ENCODE measurements at places on chromosomes 13 and 19. TPM values are rescaled to one million over a fixed set of nuclear protein-coding genes. Genes with fewer than 3 reads are reported as not detected.
A peak's percentile ranks its signal among the peaks of the same experiment; 100 is the strongest.

The ZNF865 gene
- 11.7 TPM for total RNA-seq

The CYP4F8 gene
- not detected for total RNA-seq

The BEST2 gene
- total RNA-seq = not detected

The LGI4 gene
- total RNA-seq = 0.25 TPM

The WDR87 gene
- not detected for total RNA-seq

The PALM gene
- 0.36 TPM for total RNA-seq

The URAD gene
- total RNA-seq = not detected

The SDHAF1 gene
- 22.8 TPM for total RNA-seq

- DNase-seq = peak; percentile 76
These were observed 28.0 kb upstream of the KBTBD7 start for GRCh38 chr13:41222259-41222852.

DNA sequence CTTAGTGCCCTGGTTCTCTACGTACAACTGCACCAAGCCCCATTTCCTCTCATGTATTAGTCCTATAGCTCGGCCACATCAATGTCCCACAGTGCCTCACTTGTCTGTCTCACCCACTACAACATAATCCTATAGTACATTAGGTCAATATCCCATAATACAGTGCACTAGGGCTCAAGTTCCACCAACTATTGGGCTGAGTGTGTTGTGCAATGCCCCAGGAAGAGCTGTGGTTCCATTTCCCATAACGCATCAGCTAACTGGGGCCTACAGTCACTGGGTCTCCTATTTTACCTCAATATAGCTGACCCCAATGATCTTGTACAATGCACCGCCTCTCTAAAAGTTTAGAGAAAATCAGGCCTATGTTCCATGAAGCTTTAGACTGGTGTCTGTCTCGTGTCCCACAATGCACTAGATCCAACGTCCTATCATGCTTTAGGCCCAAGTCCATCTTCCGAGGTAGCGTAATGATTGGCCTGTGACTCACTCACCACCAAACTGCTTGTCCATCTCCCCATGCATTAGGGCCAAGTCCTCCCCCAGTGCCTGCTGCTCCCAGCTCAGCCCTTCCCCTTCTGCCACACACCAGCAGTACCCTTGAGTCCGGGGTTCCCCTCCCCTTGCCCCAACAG, 21.8 kb downstream of the TSKS start:
- DNase-seq = no peak

DNA sequence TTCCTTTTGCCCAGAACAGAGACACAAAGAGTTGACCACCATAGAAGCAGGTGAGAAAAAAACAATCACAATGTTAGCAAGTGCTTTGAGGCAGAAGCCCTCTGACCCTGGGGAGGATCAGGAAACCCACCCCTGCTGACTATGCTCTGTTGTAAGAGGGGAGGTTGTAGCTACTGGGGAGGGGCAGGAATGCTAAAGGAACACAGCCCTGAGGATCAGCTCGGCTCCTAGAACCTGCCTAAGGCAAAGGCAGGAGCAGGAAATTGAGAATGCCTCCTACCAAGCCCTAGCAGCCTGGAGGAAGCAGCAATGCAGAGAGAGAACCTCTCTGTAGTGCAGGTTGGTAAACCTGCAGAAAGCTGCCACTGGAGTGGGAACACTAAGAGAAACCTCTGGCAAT, 624.0 kb upstream of the KLF12 start:
- no peak for DNase-seq

GRCh38 chr19:33191501-33191900, 2.6 kb upstream of the LRP3 start:
- no peak for DNase-seq

- no peak for DNase-seq
These were observed 42.6 kb downstream of the FGF14 start for GRCh38 chr13:102359264-102359663.

GRCh38 chr19:5070930-5071329, 102.0 kb downstream of the KDM4B start:
- no peak for DNase-seq

- no peak for DNase-seq
These were observed 10.6 kb downstream of the CD70 start for GRCh38 chr19:6580313-6580712.

GRCh38 chr19:29962793-29963192, 20.8 kb downstream of the URI1 start:
- no peak for DNase-seq

DNA sequence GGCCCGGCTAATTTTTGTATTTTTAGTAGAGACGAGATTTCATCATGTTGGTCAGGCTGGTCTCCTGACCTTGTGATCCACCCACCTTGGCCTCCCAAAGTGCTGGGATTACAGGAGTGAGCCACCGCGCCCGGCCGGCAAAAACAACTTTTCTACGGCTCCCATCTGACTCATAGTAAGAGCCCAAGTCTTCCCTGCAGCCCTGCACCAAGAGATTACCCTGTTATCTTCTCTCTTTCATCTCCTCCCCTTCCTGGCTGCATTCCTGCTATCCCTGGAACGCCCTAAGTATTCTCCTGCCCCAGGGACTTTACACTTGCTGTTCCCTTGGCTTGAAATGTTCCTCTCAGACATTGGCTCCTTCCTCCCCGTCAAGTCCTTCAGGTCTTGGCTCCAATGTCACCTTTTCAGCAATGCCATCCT, 6.6 kb downstream of the AP2S1 start:
- no peak for DNase-seq

DNA sequence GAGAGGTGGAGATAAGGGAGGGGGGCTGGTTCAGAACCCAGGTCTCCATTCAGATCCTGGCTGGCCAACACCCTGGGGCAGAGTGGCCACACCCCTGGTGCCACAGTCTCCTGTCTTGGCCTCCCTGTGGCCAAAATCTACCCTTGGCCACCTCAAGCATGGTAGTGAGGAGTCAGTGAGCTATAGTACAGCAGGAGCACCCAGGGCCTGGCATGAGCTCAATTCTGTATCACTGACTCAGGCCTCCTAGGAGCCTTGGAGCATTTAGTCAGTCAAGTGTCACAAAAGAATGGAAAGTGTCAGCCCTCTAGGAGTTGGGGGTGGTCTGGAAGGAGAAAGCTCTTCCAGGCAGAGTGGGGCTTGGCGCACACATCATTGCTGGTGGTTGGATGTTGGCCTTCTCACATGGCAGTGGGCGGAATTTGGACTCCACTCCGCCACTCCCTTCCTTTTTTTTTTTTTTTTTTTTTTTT, 6.6 kb upstream of the CD79A start:
- peak; percentile 56 for DNase-seq

GRCh38 chr19:42394751-42395150, 4.7 kb upstream of the CNFN start:
- DNase-seq = no peak

DNA sequence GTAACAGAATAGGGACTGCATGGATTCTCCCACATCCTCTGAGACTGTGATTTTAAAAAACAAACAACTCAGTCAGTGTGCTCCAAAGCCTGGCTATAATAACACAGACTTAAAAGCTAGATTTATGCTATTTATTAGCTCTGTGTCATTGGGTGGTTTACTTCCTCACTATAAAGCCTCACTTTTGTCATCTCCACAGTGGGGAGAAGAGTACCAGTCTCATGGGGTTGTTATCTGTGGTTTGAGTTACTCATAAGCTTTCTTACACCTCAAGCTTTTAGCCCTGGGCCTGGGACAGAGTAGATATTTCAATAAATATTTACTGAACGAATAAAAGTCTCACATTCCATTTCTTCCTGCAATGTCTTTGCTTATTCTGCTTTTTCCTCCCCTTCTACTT, 5.3 kb downstream of the RNASEH2B start:
- peak; percentile 21 for DNase-seq

DNA sequence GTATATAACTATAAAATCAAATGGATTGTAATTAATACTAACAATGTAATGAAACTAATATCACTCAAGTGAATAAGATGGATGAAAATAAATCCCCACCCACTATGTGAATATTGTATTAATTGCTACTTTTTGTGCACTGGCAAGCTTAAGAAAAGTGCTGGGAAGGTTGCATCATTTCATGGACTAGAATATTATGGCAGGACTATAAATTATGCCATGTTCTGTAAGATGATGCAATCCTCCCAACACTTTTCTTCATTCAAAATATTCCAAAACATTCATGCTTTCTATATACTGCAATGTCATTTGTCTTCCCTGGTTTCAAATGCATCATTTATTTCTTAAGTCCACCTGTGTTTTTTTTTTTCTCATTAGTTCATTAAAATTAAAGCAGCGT, 457.6 kb upstream of the GPC6 start:
- no peak for DNase-seq

DNA sequence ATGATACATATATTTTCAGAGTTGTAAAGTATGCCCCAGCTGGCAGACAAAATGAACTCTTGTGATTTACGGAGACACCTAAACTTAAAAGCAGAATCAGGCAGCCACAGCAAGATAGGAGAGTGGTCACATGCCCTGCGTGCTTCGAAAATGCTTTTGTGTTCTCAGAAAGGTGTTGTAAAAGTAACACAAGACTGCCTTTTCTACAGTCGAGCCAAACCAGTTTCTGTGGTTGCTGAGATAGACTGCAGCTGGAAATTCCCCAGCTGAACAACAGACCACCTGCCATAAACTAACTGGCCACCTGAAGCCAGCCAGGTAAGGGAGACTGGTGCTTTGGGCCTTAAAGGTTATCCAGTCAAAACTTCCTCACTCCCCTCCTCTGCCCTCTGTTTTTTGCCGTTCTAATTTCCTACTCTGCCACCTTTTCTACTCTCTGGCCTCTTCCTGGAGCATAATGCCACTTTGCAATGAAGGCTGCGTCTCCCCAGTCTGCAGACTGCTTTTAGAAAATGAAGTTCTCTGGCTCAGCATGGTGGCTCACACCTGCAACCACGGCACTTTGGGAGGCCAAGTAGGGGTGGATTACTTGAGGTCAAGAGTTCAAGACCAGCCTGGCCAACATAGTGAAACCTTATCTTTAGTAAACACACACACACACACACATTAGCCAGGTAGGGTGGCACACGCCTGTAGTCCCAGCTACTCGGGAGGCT, 381.2 kb upstream of the SLITRK1 start:
- DNase-seq = no peak

Data from activated CD8-positive, alpha-beta T cell treated with anti-CD3 and anti-CD28 coated beads for 36 hours (primary cell).